ENCODE measurements at places on chromosomes 16 and 17. TPM values are rescaled to one million over a fixed set of nuclear protein-coding genes. Genes with fewer than 3 reads are reported as not detected.

GRCh38 chr16:57038166-57038565 is 48.8 kb downstream of the NLRC5 start:
- no peak for DNase-seq

The LPO gene
- polyA plus RNA-seq = 0.18 TPM

The HID1 gene
- polyA plus RNA-seq = 13.8 TPM

The PPY gene
- 2.3 TPM for polyA plus RNA-seq

The BRD7 gene
- polyA plus RNA-seq = 140 TPM

DNA sequence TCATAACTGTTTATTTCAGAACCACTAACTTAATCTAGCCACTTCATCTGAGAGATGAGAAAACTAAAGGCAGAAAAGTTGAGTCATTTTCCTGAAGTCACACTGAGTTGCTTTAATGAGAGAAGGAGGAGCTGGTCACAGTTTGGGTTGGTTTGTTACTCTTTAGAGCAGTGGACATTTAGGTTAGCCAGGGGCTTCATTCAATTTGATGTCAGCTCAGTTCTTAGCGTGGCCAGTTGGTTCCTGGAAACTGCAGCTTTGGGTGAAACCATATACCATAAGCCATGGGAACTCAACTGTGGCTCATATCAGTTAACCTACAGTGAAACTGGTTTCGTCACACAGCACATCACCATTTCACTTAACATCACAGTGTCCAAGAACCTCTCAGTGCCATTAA is 59.2 kb upstream of the ADORA2B start:
- no peak for DNase-seq

The TEX14 gene
- polyA plus RNA-seq = 0.44 TPM

The TMEM97 gene
- 63.4 TPM for polyA plus RNA-seq

GRCh38 chr16:55498101-55498500 is 10.8 kb upstream of the LPCAT2 start:
- DNase-seq = no peak

The PYDC1 gene
- not detected for polyA plus RNA-seq

DNA sequence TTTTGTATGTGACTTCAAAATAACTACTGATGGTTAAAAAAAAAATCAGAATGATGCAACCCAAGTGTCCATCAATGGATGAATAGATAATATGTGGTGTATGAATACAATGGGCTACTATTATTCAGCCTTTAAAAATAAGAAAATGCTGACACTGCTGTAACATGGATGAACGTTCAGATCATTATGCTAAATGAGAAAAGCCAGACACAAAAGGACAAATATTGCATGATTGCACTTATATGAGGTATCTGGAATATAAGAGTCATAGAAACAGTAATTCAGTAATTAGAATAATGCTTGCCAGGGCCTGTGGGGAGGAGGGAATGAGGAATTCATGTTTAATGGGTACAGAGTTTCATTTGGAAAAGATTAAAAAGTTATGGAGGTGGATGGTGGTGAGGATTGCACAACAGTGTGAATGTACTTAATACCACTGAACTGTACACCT is 25.4 kb downstream of the TENT4B start:
- no peak for DNase-seq

The TP53TG3C gene
- not detected for polyA plus RNA-seq

The KRTAP2-3 gene
- not detected for polyA plus RNA-seq

The CCL1 gene
- not detected for polyA plus RNA-seq

GRCh38 chr17:55873017-55873758 is 122.3 kb downstream of the PCTP start:
- DNase-seq = no peak

The EEF2KMT gene
- 11.1 TPM for polyA plus RNA-seq

DNA sequence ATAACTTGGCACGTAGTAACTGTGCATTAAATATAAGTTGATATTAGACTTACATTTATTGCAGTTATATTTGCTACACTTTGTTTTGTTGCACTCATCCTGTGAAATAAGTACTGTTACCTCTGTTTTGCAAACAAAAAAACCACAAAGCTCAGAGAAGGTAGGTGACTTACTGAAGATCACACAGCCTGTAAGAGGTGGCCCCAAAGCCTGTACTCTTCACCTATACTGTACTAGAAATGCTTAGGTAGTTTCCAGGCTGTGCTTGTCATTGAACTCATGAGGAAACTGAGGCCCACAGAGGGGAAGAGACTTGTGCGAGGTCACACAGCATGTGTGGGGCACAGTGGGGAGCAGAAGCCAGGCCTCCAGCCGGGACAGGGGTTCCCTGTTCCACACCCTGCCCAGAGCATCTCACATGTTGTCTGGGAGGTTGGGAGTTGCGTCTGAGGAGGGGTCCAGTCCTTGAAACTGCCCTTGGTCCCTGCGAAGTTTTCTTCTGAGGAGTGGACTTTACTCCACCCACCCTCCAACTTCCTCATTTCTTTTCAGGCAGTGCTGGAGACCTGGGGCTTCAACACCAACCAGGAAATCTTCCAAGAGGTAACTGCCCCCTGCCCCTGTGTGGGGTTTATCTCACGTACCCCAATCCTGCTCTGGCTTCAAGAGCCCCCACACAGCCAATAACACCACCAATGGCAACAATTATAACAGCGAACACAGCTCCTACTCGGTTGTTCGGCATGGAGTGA is 13.0 kb downstream of the CETP start:
- DNase-seq = no peak

- no peak for DNase-seq
Measured at GRCh38 chr17:28174352-28175046, 132.0 kb downstream of the NLK start.

The KRTAP4-4 gene
- polyA plus RNA-seq = not detected

The IST1 gene
- 338 TPM for polyA plus RNA-seq

- DNase-seq = no peak
Measured at GRCh38 chr16:4018391-4018790, 97.9 kb downstream of the ADCY9 start.

DNA sequence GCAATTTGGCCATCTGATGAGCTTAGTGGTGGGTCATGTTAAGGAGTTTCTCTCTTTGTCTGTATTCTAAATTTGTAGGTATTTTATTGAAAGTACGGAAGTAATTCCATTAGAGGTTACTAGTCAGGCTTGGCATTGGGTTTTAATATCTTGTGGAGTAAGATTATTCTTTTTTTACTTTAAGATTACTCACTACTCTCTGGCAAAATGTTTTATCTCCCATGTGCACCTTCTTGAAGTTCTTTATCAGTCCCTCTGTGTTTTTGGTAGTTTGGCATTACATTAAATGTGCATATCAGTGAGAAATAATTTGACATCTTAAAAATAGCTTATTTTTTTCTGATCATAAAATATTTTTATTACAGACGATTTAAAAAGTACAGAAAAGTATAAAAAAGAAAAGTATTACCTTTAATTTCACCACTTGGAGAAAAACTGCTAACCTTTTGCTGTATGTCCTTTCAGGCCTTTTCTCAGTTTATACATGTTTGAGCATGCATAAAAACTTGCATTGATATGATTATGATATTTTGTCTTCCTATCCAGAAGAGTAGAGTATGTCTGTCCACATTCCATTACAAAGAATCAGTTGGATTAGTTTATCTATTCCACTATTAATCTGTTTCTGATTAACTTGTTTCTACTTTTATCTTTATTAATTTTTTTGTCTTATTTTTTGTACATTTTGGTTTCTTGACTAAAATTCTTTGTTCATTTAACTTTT is 198.3 kb downstream of the SPECC1 start:
- no peak for DNase-seq

DNA sequence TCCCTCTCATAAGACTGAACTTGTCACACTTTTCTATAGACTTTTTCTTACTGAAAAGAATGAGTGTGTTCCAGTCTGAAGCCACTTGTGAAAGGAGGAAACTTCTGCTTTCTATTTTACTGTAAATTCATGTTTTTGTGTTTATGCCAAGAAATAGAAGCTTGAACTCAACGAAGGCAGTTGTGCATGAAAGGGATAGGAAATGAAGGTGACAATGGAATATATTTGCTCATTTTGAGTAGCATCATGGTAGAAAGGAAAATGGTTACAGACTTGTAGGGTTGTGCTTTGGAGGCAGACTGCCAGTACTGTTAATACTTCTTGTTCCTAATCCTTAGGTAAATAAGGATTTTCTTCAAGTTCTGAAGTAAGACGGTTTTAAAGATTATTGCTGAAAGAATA is 8.1 kb downstream of the CLTC start:
- DNase-seq = no peak

DNA sequence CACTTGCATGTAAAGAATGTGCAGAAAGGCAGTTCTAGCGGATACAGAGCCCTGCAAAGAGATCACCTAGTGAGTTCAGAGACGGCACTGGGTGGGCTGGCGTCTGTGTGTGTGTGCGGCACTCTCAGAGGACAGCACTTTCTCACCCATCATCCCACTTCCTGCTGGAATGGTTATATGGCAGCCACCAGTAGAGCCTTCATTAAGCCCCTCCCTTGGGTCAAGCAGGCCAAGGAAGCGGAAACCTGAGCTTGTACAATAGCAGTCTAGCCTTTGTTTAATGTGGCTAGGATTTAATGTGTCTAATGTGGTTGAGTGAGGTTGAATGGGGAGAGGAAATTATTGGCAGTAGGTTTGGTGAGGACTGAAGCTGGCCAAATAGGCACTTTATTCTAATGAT is 88.3 kb upstream of the ELAC2 start:
- no peak for DNase-seq

GRCh38 chr16:90061437-90061836 is 15.7 kb downstream of the PRDM7 start:
- DNase-seq = no peak

The CUEDC1 gene
- 47.8 TPM for polyA plus RNA-seq

The ATP5PD gene
- polyA plus RNA-seq = 353 TPM

DNA sequence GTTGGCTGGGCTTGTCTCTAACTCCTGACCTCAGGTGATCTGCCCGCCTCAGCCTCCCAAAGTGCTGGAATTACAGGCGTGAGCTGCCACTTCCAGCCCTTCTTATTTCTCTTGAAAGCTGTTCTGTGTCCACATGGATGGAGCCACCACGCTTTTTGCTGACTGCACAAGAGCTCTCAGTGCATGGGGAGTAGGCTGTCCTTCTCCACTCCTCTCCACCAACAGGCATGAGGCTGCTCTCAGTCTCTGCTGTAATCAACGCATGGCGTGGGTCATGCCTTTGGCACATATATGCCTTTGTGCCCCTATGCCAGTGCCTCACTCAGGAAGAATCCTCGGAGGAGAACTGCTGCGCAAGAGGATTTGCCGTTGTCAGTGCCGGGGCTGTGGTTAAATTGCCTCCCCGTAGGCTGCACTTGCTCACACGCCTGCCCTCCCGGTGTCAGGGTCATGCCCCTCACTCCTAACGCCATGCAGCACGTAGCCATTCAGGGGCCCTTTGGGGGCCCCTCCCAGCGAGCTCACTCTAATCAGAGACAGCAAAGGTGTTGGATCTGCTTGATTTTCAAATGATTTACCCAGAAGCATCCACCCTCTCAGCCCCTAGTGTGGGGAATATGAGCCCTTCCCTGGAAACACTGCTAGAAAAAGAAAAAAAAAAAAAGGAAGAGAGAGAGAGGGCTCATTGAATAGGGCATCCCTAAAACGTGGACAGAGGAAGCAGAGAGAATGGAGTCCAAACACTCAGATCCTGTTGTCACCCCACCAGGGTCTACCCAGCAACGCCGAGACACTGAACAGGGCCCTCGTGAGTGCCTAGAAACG is 47.5 kb upstream of the ZCCHC14 start:
- no peak for DNase-seq

DNA sequence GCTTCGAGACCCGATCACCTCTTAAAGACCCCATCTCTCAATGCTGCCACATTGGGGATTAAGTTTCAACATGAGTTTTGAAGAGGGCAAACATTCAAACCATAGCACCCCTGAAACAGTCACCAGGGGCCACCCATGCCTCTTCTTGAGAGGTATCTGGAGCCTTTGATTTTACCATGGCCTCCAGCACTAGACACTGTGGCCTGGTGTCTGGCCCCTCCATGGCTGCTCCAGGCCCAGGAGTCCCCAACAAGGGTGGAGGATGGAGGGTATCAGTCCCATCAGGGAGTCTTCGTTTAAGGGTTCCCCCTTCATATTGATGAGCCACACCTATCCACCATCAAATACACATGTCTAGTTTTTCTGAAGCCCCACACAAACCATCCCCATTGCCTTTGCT is 66.5 kb upstream of the CDH5 start:
- DNase-seq = no peak

GRCh38 chr16:87156195-87156594 is 161.0 kb downstream of the C16orf95 start:
- no peak for DNase-seq
